ENCODE measurements at places on chromosomes 5 and 9.

DNA sequence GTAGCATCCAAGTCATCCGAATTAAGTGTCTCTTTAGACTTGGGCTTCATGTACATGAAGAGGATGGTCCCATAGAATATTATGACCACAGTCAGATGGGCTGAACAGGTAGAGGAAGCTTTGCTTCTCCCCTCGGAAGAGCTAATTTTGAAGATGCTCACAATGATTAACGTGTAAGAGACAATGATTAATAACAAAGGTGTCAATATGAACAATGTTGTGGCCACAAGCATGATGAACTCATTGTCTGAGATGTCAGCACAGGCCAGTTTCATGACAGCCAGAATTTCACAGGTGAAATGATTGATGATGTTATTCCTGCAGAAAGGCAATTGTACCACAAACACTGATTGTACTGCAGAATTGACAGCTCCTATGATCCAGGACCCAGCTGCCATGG, 626 bp downstream of the OR13C2 start:
- DNase-seq, result no peak

- no peak for DNase-seq
Measured at GRCh38 chr5:35438786-35439185, 178.9 kb upstream of the SPEF2 start.

DNA sequence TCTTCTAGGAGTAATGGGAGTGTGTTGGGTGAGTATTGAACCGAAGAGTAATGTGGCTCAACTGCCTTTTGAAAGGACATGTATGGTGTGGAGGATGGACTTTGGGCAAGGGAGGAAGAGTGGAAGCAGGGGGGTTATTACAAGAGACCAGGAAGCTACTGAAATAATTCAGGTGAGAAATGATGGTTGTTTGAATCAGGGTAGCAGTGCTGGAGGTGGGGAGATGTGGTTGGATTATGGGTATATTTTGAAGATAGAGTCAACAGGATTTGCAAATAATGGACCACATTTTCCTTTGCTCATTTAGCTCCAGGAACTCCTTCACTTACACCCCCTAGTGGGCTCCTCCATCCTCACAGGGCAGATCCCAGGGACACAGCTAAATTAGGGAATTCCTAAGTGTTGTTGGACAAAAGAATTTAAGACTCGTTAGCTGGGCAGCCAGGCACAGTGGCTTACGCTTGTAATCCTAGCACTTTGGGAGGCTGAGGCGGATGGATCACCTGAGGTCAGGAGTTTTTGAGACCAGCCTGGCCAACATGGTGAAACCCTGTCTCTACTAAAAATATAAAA, 1.2 kb upstream of the SLC4A9 start:
- peak; percentile 11 for DNase-seq

DNA sequence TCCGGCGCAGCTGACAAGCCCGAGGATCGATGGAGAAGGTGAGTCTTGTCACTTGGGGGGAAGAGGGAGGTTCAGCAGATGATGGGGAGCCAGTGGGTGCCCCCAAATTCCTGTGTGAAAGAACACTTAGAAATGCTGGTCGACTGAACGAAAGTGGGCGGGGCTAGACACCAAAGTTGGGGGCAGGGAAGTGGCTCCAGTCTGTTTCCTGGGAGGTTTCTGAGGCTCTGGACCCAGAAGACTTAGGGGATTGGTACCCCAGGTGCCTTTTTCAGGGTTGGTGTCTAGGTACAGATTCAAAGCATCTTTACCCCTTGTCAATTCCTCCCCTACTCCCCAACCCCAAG, 278.6 kb downstream of the ZSWIM6 start:
- DNase-seq, result no peak

- DNase-seq, result no peak
Measured at GRCh38 chr9:124551472-124552272, 44.5 kb upstream of the NR5A1 start.

- no peak for DNase-seq
Measured at GRCh38 chr5:6780802-6781391, 67.7 kb downstream of the TENT4A start.

DNA sequence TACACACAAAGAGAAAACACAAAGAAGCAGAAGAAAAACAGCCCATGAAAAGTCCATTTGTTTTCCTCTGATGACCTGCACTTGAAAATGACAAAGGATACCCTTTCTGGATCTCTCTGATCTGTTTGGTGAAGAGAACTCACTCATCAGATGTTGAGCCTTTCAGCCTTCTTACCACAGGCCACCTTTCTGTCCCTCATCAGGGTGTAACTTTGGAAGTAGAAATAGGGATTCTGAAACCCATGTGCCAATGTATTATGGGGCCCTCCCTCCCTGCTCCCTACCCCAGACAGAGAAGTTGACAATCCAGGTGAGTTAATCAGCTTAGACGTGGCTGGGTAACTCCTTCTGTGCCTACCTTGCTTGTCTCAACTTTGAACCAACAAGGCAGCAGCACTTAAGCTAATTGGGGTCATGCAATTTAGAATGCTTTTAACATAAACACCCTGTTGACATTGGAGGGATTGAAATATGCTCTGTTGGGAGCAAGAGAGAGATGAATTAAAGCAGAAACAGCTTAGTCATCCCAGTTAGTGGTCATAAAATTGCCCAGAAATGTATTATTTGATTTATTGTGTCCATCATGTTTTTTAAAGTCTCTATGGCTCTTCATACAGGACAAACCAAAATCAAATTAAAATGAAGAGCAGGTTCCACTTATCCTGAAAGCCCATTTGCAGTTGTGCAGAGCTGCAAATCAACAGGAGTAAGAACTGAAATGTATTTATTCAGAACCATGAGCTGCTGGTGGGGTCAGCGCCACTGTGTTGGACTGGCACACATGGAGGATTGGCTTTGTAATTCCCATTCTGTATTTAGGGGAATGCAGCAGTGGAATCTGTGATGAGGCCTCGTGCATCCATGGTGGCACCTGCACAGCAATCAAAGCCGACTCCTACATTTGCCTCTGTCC, 132.0 kb downstream of the LIFR start:
- DNase-seq, result no peak

GRCh38 chr9:33143241-33143661, 23.9 kb downstream of the B4GALT1 start:
- DNase-seq, result no peak

- DNase-seq, result no peak
Measured at GRCh38 chr5:180632768-180633167, 16.6 kb downstream of the FLT4 start.

GRCh38 chr9:36163049-36163785, 6.0 kb upstream of the CCIN start:
- DNase-seq, result peak; percentile 77

- DNase-seq, result no peak
Measured at GRCh38 chr9:122201641-122202040, 27.1 kb downstream of the LHX6 start.

DNA sequence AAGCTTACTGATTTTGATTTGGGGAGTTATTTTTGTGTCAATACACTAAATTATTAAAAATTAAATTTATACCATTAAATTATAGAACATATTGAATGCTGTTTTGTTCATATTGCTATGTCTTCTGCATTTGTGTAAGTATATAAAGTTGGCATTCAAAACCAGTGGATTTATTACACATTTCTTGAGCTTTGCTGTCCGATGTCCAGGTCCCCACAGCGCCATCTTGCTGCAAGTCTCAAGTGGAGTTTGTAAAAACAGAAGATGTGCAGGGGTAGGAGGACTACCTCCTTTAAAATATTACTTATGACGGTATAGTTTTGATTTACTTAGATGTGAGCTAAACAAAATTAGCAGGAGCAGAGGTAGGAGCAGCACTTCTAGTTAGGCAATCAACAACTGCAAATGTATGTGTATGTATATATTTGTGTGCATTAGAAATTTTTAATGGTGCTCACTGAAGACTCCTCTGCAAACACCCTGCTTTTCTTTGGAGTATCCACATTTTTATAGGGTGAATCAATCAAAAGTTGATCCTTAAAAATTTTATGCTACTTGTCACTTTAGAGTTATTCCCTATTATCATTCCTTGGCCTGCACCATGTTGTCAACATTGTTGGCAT, 37.4 kb downstream of the CPEB4 start:
- no peak for DNase-seq

- no peak for DNase-seq
Measured at GRCh38 chr9:18683312-18683711, 209.4 kb downstream of the ADAMTSL1 start.

GRCh38 chr9:2127486-2127885, 112.3 kb downstream of the SMARCA2 start:
- DNase-seq, result no peak

- DNase-seq, result no peak
Measured at GRCh38 chr5:79685627-79686026, 4.0 kb upstream of the CMYA5 start.

DNA sequence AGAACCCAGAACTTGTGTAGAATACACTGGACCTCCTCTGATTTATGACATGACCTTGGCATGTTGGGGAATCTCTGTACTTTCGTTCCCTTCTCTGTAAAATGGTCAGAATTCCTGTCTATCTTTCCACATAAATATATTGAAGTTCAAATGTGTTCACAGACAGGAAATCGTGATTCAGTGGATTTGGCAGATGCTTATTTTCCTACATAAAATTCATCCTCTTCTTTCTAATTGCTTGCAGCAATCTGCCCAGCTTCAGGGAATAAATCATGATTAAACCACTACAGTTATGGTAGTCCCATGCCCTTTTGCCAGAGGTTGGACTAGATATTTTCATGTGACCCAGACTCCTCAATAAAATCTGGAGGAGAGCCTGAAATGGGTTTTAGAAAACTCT, 52.1 kb upstream of the ARL15 start:
- DNase-seq, result no peak

- DNase-seq, result no peak
Measured at GRCh38 chr5:140239939-140240700, 62.8 kb downstream of the PFDN1 start.

DNA sequence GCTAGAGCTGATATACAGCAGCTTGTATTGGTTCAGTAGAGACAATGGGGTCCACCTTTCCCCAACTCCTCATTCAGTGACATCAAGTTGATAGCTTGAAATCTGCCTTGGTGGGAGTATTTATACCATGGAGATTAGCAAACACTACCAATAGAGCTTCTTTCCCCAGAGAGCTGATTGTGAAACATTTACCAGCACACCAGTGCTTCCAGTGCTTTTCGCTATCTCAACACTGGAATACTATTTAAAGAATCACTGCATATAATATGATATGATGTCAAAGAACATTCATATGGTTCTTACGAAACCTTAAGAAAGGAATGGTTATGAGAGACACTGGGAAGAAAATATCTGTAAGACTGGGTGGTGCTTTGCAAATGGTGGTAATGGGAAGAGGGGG, 21.8 kb upstream of the RNF145 start:
- no peak for DNase-seq

GRCh38 chr9:35272989-35273388, 111.2 kb downstream of the UNC13B start:
- DNase-seq, result no peak

DNA sequence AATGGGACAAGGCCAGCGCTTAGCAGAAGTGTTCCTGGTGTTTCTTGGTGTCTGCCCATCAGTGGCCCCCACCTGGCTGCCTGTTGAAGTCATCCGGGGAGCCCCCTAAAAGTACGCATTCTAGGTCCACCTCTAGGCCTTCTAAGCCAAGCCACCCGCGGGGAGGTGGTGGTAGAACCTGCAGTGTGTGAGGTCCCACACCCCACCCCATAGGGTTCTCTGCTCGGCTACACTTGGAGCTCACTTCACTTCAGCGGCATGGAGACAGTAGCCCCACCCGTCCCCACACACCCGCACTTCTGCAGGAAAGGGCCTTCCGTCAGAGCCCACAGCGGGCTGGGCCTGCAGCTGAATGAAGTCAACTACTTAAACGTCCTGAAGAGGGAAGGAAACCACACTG, 29.6 kb upstream of the FCN2 start:
- no peak for DNase-seq

DNA sequence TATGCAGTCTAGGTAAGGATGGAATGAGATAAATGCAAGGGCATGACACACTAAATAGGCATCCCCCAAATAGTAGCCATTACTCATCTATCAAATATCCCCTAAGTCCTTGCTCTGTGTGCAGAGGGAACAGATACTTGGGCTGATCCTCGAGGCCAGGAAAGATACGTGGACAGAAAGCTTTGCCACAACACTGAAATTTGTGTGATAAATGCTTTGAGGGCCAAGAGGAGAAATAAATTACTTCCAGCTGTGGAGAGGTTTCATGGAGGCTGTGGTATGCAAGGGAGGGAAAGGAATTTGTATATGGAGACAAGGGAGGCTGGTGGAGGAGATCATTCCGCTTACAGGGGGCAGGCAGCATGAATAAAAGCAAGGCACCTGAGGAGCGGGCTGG, 18.5 kb downstream of the ATOX1 start:
- no peak for DNase-seq

- DNase-seq, result no peak
Measured at GRCh38 chr5:68343421-68343826, 127.9 kb downstream of the PIK3R1 start.

DNA sequence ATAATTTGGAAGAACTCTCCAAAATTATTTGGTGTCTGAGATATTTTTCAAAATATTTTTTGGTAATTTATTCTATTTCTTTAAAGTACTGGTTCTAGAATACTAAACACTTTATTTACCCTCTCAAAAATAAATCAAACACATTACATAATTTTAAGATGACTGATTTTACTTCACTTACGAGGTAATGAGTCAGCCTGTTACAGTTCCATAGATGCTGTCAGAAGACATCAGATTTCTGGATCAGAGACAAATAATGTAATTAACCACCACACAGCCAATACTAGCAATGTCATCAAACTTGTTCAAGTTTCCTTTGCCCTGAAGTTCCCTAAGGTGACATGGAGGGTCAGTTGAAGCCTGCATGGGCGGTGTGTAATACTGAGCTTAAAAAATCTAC, 106.1 kb upstream of the CDH9 start:
- DNase-seq, result no peak

All from DMS 273 treated with DMSO at 0.1 percent for 48 hours (cell line).